ENCODE measurements at places on chromosomes 2 and 18.

DNA sequence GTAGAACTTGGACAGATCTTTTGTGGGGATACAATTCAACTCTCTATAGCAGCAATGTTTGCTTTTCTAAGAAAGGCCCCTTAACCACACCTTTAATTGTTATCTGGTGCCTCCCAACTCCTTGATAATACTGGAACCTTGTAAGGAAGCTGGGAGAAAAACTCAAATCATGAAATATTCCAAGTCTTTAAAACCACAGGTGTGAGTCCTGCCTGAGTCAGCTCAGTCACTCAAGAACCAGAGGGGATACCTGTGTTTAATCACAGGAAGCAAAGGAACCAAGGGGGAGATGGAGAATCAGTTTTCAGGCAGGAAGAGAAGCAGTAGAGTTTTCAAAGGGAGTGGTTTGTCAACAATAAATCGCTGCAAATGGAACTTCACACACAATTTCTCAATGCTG, 159.9 kb downstream of the LAMA3 start:
- DNase-seq: no peak

- no peak for DNase-seq
These were observed 151.0 kb upstream of the GYPC start for GRCh38 chr2:126504949-126505348.

DNA sequence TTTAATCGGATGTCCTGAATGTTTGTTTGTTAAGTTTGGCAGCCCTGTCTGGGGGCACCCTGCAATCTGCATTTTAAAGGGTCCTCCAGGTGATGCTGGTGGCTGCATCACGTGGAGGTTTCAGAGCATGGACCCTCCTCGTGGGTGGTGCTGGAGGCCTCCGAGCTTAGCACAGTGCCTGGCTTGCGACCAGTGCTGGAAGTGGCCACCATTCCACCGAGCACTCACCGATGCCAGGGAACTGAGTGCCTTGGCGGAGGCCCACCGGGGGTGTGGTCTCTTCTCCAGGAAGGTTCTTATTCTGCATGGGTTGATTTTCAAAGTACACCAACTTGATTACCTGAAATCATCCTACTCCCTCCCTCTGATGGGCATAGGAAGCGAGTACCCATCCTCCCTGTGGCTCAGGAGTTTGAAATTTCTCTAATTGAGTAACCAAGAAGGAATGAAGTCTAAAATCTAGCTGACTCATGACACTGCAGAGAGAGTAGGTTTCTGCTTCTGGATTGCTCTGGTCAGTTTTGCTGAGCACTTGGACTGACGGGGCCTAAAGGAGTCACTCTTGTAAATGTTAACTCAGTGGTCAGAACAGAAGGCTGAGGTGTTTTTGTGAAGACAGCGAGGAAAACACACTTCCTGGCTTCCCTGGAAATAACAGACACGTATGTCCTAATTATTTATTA, 58.1 kb upstream of the SLC66A3 start:
- peak; percentile 56 for DNase-seq

- DNase-seq: peak; percentile 47
These were observed 199.9 kb downstream of the BCL2 start for GRCh38 chr18:63119647-63120046.

DNA sequence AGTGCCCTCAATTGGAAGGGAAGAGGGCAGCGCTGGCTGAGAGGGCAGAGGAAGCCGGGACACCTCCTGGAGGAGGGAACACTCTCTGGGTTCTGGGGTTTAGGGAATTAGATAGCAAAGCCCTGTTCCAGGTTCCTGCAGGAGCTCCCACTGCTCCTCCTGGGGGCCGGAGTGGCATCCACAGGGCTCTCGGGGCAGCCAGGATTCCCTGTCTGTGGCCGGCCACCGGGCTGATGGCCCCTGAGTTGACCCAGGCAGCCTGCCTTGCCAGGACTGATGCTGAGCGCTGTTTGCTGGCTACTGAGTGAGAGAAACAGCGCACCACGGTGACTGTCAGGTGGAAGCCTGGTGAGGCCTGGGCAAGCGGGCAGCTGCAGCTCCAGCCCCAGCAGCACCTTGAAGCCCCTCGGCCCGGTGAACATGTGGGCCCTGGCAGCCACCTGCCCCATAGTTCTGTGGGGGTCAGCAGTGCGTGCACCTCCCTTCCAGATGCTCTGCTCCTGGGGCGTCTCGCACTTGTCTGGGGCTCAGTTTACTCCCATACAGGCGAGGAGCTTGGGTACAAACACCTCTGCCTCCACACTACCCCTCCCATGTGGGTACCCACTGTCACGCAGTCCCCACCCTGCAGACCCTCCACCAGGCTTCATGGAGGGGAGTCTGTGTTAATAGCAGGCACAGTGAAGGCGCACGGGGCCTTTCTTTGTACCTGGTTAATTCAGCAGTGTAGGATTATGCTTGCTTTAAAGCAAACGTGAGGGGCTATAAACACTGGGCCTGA, 7.7 kb upstream of the ALLC start:
- DNase-seq: no peak
